HFFc6 (cell line): ENCODE measurements at places on chromosomes 1 and 21. TPM values are rescaled to one million over a fixed set of nuclear protein-coding genes. Genes with fewer than 3 reads are reported as not detected.

DNA sequence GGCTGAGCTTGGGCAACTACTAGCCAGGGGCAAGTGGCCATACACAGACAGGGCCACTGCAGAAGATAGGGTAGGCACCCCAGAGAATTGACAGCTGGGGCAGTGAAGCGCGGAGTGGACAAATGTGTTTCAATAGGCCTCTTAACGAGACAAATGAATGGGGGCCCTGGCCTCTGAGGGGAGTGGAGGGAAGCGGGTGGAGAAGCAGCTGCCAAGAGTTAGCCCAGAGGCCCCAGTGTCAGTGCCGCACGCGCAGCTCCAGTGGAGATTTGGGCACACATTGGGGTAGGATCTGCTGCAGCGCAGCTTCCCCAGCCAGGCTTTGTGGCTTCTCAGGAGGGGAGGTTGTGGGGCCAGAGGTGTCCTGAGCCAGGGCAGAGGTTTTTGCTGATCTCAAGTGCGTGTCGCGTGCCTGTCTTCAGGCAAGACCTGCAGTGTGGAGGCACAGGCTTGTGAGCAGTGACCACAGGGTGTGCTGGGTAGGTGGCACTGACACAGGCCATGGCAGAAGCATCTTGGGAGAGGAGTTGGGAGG lies 16.9 kb downstream of the PTPRF start:
- H3K4me3 ChIP-seq, result no peak overlapping the region
- H3K27me3 ChIP-seq, result no peaks in the 10 kb centered on the region
- peaks cover 3% of the 10 kb centered on the region for H3K4me1 ChIP-seq

GRCh38 chr1:147717051-147717705 lies 43.2 kb downstream of the GJA5 start:
- no peaks in the 10 kb centered on the region for H3K36me3 ChIP-seq
- H3K27me3 ChIP-seq, result peaks cover 4% of the 10 kb centered on the region
- DNase-seq, result no peak
- H3K4me3 ChIP-seq, result no peak overlapping the region
- no peaks in the 10 kb centered on the region for H3K4me1 ChIP-seq

GRCh38 chr1:234535763-234536515 lies 57.0 kb upstream of the TARBP1 start:
- DNase-seq, result no peak
- no peak overlapping the region for H3K27ac ChIP-seq
- peaks cover 5% of the 10 kb centered on the region for H3K27me3 ChIP-seq
- no peaks in the 10 kb centered on the region for H3K36me3 ChIP-seq
- peaks cover 45% of the 10 kb centered on the region for H3K4me1 ChIP-seq

DNA sequence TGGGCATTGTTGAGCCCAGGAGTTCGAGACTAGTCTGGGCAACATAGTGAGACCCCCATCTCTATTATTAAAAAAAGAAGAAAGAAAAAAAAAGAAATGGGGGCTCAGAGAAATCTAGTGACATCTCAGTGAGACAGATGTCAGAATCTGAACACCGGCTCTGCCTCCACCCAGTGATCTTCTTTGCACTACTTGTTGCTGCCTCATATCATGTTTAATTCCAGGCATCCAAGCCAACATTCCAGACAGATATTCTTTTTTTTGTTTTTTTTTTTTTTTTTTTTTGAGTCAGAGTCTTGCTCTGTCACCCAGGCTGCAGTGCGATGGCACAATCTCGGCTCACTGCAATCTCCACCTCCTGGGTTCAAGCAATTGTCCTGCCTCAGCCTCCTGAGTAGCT lies 5.0 kb upstream of the ARL8A start:
- peaks cover 24% of the 10 kb centered on the region for H3K27me3 ChIP-seq
- no peak overlapping the region for H3K4me3 ChIP-seq
- no peak overlapping the region for H3K27ac ChIP-seq

DNA sequence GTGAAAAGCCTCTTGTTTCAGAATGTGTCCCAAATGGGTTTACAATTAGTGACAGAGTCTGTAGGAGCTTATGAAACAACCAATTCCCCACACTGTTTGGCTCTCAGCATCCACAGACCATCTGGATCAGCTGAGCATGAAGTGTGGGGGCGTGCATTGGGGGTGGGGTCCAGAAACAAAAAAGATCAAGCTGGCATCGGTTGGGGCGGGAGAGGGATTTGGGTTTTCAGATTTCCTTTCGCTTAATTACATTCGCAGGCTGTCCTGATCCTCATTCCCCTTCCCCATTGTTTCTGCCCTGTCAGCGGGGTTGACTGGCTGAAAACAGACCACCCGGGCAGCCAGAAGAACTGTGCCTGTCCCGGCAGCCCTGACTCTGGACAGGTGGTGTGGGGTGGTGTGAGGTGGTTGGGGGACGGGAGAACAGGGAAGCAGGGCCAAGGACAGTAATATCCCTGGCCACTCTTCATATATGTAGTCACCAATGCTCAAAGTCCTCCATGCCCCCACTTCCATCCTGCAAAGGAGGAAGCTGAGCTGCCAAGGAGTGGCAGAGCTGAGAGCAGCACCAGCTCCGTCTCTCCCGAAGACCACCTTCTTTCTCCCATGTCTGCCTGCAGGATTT lies 92.0 kb downstream of the IER5 start:
- peaks cover 11% of the 10 kb centered on the region for H3K4me1 ChIP-seq
- no peak for DNase-seq
- H3K36me3 ChIP-seq, result no peaks in the 10 kb centered on the region
- no peak overlapping the region for H3K4me3 ChIP-seq
- H3K27me3 ChIP-seq, result peaks cover 47% of the 10 kb centered on the region
- no peak overlapping the region for H3K27ac ChIP-seq

DNA sequence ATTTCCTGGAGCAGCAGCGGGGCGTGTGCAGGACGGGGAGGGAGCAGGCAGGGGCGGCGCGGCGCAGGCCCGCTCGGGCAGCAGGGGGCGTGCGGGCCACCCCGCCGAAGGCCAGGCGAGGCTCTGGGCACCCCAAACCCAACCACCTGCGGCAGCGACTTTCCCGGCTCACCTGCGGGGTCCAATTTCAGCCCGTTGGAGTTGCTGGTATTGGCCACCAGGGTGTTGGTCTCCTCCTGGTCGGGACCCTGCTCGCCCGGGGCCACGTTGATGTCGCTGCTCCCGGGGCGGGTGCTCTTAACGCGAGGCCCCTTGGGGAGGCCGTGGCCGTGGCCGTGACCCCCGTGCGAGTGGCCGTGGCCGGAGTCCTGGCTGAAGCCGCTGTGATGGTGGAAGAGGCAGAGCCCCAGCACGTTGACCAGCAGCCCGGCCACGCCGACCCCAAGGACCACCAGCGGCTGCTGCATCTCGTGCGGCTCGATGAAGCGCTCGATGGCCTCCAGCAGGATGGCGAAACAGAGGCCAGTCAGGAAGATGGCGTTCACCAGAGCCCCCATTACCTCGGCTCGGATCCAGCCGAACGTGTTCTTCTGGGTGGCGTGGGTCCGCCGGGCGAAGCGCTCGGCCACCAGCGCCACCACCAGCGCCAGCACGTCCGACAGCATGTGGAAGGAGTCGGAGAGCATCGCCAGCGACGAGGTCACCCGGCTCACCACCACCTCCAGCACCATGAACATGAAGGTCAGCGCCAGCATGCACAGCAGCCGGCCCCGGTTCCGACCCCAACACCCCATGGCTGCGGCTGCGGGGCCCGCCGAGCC lies 932 bp downstream of the SLC30A1 start:
- H3K4me1 ChIP-seq, result peaks cover 66% of the 10 kb centered on the region
- peak overlapping the region; percentile 81 for H3K27ac ChIP-seq
- peaks cover 36% of the 10 kb centered on the region for H3K36me3 ChIP-seq
- DNase-seq, result peak; percentile 42
- H3K4me3 ChIP-seq, result peak overlapping the region; percentile 97
- H3K27me3 ChIP-seq, result no peaks in the 10 kb centered on the region

GRCh38 chr1:116420417-116421200 lies 47.6 kb downstream of the ATP1A1 start:
- H3K27me3 ChIP-seq, result peaks cover 13% of the 10 kb centered on the region
- peaks cover 12% of the 10 kb centered on the region for H3K4me1 ChIP-seq
- H3K4me3 ChIP-seq, result no peak overlapping the region
- no peaks in the 10 kb centered on the region for H3K36me3 ChIP-seq

DNA sequence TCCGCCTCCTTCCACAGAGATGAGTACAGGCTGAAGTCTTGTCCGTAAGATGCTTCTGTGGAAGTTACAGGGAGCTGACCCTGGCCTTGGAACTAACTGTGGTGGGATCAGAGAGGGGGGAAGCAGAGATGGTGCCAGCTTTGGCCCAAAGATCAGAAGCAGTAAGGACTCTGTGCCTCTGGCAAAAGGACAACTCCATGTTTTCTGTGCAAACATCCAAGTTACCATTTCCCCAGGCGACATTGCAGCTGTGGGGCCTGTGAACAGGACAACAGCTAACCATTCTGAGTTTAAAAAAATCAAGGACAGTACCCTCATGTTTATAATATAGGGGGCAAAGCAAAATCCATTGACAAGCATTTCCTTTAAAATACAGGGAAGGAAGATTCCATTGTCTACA lies 38.4 kb downstream of the TEX35 start:
- H3K27ac ChIP-seq, result no peak overlapping the region
- peaks cover 7% of the 10 kb centered on the region; the same call in 1 of the 2 replicates for H3K4me1 ChIP-seq
- H3K36me3 ChIP-seq, result peaks cover 42% of the 10 kb centered on the region

- no peak for DNase-seq
- H3K4me3 ChIP-seq, result no peak overlapping the region
- H3K36me3 ChIP-seq, result peaks cover 9% of the 10 kb centered on the region; the same call in 1 of the 2 replicates
- peaks cover 3% of the 10 kb centered on the region; the same call in 1 of the 2 replicates for H3K27me3 ChIP-seq
Measured at GRCh38 chr1:21312407-21312992, 22.2 kb upstream of the ECE1 start.

DNA sequence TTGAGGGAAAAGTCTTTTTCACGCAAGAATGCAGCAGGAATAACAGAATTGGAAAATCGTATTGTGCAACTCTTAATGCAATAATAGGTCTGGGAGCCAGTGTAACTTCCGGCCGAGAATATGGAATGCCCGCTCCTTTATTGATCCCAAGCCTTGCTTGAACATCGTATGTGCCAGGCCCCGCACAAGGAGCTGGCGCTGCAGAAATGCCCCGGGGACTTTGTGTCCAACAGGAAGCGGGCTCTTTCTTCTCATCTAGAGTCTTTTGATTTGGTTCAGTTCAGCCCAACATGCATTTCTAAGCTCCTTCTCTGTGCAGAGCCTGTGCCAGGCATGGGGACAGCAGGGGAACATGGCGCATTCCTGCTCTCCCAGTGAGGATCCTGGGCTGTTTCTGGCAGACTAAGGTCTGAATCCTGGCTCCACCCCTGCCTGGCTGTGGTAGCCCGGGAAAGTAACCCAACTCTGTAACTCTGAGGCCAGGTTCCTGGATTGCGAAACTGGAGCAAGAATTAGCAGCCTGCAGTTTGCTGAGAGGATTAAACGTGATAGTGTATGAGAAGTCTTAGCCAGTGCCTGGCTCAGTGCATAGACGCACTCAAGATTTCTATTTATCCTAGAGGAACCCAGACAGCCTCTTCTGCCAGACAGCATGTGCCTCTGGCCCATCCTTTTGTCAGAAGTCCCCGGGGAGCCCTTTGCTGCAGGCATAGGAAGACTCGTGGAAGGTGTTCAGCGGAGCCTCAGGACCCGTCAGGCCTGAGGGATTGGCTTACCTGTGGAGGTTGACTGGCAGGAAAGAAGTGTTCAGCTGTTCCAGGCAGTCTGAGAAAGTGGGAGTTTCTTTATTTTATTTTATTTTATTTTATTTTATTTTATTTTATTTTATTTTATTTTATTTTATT lies 987 bp upstream of the CDCP2 start:
- no peak overlapping the region for H3K27ac ChIP-seq
- H3K4me1 ChIP-seq, result peaks cover 12% of the 10 kb centered on the region
- peak overlapping the region; percentile 23; the same call in 1 of the 2 replicates for H3K4me3 ChIP-seq
- H3K36me3 ChIP-seq, result no peaks in the 10 kb centered on the region
- peaks cover 2% of the 10 kb centered on the region; the same call in 1 of the 2 replicates for H3K27me3 ChIP-seq

- peak; percentile 87 for DNase-seq
- H3K4me1 ChIP-seq, result peaks cover 66% of the 10 kb centered on the region
- peaks cover 24% of the 10 kb centered on the region for H3K36me3 ChIP-seq
- peak within 1 kb of the TSS; percentile 91 for H3K27ac ChIP-seq
- H3K4me3 ChIP-seq, result peak within 1 kb of the TSS; percentile 89
Measured at GRCh38 chr21:35048706-35049617, at the start of gene RUNX1. Gene RUNX1 (minus strand): TSS chr21:35049302.

DNA sequence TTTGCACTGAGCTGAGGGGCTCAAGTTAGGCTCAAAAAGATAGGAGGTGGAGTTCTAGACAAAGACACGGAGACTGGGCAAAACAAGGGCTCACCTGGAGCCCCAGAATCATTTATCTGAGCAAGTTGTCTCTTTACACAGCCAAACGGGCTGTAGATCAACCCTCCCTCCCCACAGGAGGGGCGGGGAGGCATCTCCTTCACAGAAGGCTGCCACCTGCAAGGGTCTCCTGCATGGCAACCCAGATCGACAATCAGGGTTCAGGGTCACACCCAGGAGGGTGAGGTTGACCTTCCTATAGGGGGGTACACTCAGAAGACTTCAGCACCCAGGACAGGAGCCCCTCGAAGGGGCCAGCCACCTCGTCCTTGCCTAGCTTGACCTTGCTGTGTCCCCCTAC lies 84.0 kb downstream of the CD247 start:
- no peaks in the 10 kb centered on the region for H3K36me3 ChIP-seq
- no peak overlapping the region for H3K4me3 ChIP-seq
- no peak for DNase-seq
- no peak overlapping the region for H3K27ac ChIP-seq
- H3K4me1 ChIP-seq, result no peaks in the 10 kb centered on the region
- H3K27me3 ChIP-seq, result peaks cover 13% of the 10 kb centered on the region; the same call in 1 of the 2 replicates

DNA sequence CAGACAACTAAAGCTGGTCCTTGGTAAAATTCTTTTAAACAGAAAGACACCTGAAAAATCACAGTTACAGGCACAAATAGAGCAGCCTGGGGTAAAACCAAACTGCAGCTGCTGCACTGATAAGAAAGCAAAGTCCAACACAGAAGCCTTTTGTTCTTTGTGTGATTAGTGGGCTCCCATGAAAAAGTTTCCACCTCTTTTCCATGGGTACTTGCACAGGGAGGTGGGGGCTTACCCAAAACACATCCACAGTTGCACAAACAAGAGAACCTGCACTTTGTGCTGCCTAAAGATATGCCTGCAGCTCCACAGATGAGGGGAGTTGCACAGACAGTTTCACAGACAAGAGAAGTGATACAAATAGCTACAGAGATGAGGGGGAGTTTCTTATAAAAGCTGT lies 106.7 kb upstream of the SLC5A9 start:
- H3K27me3 ChIP-seq, result no peaks in the 10 kb centered on the region
- no peak overlapping the region for H3K27ac ChIP-seq
- H3K36me3 ChIP-seq, result no peaks in the 10 kb centered on the region

The NCMAP gene
- total RNA-seq, result not detected in 3 replicates

The EFNA4 gene
- total RNA-seq, result 3.6 to 5.4 TPM (median 4.8 TPM) in 3 replicates

The NEGR1 gene
- total RNA-seq, result 58.9 and 65.4 TPM in 2 replicates

The LPAR3 gene
- 0.70 and 2.2 TPM in 2 replicates for total RNA-seq
